Activated CD4-positive, alpha-beta T cell treated with anti-CD3 and anti-CD28 coated beads, Interleukin-2, amount 50 U/mL, for 4 hours (primary cell): ENCODE measurements at places on chromosomes 12 and 14.

- no peak for DNase-seq
These were observed 72.3 kb downstream of the LRIG3 start for GRCh38 chr12:58847901-58848600.

- DNase-seq: no peak
These were observed 54.9 kb upstream of the PPP2R5C start for GRCh38 chr14:101706509-101707067.

GRCh38 chr12:113647048-113647447, 175.4 kb upstream of the LHX5 start:
- DNase-seq: no peak

GRCh38 chr12:27607591-27607990, 83.6 kb downstream of the PPFIBP1 start:
- DNase-seq: no peak

GRCh38 chr12:55996715-55997534, at the start of gene SUOX:
Gene SUOX (plus strand): TSS chr12:55997276. CDS start chr12:56002222, 4,946 bp downstream.
- no peak for DNase-seq

- DNase-seq: no peak
These were observed 641 bp downstream of the LRRC43 start for GRCh38 chr12:122183588-122183940.

DNA sequence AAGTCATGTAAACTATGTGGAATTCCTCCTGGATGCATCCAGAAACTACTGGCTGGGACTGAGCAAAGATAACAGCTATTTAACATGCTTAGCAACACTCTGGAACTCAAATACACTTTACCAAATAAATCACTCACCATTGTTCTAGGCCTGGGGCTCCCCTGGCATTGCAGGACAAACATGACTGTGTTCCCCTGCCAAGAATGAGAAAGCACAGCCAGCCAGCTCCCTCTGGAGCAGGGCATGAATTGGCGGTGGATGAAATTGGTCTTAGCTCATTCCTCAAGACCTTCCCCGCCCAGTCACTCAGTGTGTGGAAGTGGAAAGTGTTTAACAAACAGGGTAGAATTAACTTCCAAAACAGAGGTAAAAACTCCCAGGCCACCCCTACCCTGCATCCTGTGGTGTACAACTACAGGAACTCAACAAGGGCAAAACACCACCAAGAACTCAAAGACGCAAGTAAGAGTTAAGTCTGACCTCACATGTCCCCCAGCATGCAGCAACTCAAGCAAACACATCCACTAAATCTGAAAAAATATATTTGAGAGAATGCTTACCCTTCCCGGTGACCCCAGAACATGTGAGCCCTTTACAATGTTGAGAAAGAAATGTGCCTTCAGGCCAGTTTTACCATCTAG, 58.4 kb upstream of the BDKRB2 start:
- DNase-seq: no peak

GRCh38 chr14:44701563-44702263, 194.6 kb upstream of the FSCB start:
- no peak for DNase-seq

GRCh38 chr12:64083285-64084210, 138.5 kb downstream of the KICS2 start:
- no peak for DNase-seq

DNA sequence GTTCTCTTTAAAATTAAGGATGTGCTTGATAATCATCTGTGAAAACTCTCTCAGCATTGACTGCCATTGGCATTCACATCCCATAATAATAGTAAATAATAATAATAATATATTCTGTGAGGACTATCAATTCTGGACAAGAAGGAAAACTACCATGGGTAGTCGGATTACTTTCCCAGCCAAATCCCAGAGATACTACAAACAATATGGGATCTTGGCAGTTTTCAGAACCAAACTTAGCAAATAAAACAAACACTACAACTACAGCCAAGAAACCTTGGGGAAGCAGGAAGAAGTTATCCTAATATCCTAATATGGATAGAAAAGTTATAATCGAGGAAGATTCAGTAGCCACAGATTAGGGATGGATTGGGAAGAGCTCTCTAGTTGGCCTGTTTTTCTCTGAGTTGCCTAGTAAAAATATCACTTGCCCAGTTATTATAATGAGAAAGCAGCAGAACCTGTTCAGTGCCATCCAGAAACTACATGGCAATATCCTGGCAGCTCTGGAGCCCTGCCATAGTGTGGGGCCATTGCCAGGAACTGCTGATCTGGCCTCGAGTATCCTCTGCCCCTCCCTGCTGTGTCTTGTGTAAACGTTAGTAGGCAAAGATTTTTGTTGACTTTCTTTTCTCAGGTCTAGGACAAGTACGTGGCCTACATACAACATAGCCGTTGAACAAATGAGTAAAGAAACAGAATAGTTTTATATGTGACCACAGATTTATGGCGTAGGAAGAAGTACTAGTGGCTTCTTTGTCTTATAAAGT, 193.5 kb downstream of the SLC2A13 start:
- no peak for DNase-seq

DNA sequence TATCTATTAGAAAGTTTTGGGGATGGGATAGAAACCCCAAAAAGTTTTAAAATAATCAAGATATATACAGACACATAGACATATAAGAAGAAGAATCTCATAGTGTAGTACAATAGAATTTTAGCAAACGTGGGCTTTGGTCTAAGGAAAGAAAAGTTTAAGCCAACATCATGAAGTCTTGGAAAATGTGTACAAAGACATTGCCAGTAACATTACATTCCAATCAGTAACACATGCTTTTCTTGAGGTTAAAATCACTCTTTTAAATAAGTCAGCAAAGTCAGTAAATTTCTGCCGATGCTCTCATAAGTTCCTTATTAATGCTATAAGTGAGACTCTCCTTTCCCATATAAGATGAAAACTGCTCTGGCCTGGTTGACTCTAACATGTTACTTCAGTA, 201.1 kb upstream of the LRIG3 start:
- no peak for DNase-seq

- no peak for DNase-seq
These were observed 34.7 kb upstream of the FZD10 start for GRCh38 chr12:130127532-130127911.

GRCh38 chr14:69484444-69485314, at the start of gene PLEKHD1:
Gene PLEKHD1 (plus strand): TSS chr14:69484728. CDS start chr14:69484966, 238 bp downstream.
- no peak for DNase-seq

DNA sequence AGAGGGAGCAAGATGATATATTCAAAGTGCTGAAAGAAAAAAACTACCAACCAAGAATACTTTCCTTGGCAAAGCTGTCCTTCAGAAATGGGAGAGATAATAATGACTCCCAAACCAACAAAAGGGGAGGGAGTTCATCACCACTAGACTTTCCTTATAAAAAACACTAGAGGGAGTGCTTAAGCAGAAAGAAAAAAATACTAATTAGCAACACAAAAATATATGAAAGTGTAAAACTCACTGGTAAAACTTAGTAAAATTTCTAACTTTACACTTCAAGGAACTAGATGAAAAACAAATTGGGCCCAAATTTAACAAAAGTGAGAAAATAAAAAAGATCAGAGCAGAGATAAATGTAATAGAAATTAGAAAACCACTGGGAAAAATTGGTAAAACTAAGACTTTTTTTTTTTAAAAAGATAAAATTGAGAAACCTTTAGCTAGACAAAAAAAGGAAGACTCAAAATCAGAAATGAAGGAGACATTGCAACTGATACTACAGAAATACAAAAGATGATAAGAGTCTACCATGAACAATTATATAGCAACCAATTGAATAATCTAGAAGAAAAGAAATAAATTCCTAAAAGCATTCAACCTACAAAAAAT, 60.4 kb upstream of the FAR2 start:
- DNase-seq: no peak

GRCh38 chr12:11968516-11968915, 102.2 kb upstream of the BCL2L14 start:
- DNase-seq: no peak
